Stimulated activated CD8-positive, alpha-beta memory T cell treated with anti-CD3 and anti-CD28 coated beads, Interleukin-15, amount 100 ng/mL, for 4 hours (primary cell): ENCODE measurements at places on chromosomes 11 and 22.

DNA sequence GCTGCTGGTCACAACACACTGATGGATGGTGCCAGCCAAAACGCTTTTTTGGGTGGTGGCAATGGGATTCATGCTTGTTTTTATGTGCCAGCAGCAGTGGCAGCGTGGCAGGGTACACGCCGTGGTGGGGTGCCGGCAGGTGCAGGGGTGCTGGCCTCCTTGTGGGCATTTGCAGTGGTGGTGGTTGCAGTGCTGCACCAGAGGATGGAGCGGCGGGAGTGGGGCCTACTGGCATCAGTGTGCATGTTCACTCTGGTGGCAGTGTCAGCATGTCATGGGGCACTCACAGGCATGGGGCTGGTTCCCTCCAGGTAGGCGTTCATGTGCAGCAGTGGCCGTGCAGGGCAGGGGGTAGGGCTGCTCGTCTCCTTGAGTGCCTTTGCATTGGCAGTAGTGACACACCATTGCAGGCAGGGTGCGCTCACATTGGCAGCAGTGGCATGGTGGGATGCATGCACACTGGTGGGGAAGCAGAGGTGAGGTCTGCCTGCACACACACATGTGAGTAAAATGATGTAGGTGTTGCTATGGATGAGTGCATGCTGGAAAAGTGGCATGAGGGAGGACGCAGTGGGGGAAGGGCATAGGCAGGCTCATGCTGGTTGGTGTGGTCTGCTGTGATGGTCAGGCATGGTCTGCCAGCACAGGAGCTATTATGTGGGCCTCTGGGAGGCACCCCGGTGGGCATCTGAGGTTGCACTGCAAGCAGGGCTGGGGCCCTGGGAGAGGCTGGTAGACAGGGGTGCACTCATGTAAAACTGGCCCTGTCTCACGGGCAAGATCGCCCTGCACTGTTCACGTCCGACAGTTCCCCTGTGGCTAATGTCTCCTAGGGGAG, 29.9 kb downstream of the CCDC15 start:
- DNase-seq, result no peak

- DNase-seq, result no peak
Observed at GRCh38 chr22:42919199-42919598, 62.1 kb upstream of the ARFGAP3 start.

GRCh38 chr11:43589601-43590250, 90.8 kb upstream of the HSD17B12 start:
- DNase-seq, result no peak

DNA sequence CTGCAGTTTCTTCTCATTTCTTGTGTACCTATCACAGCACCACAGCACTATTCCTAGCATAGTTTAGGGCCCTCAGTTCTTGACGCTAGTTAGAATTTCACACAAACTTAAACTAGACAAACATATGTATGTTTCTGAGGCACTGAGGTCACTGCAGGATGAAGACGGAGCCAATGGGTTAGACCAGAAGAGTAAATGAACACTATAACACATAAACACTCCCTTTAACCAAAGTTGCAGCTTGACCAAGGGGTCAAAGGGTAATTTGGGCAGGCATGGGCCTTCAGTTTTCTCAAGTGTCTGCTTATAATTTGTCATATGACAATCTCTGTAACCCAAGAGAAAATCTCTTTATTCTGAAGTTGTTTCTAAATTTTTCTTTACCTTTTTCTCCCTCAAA, 12.9 kb upstream of the HBE1 start:
- no peak for DNase-seq

DNA sequence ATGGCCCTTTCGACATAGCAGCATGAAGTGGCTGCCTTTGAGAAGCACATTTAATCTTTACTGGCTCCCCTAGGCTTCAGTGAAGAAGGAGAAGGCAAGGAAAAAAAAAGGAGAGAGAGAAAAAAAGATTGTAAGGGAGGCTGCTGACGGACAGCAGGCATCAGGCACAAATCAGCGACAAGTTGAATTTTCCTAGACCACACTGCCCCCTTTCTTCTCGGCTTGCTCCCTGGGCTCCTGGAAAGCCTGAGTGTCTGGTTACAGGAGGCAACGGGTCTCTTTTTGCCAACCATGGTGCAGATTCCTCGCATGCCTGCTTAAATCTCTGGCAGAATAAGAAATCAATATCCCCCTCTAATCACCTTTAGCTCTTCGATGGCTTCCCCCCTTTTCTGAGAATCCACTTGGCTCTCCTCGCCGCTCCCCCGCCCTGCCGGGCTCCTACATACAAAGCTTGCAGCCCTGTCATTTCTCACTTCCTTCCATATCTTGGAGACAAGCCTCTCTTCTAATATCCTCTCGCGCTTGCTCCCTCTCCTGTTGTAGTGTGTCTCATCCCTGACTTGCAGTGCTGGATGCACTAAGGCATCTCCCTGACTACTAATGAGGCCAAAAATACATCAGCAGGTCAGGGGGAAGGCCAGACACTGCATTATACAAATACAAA, 14.3 kb downstream of the BLID start:
- no peak for DNase-seq

- no peak for DNase-seq
Observed at GRCh38 chr22:36455571-36456463, 25.6 kb downstream of the TXN2 start.

DNA sequence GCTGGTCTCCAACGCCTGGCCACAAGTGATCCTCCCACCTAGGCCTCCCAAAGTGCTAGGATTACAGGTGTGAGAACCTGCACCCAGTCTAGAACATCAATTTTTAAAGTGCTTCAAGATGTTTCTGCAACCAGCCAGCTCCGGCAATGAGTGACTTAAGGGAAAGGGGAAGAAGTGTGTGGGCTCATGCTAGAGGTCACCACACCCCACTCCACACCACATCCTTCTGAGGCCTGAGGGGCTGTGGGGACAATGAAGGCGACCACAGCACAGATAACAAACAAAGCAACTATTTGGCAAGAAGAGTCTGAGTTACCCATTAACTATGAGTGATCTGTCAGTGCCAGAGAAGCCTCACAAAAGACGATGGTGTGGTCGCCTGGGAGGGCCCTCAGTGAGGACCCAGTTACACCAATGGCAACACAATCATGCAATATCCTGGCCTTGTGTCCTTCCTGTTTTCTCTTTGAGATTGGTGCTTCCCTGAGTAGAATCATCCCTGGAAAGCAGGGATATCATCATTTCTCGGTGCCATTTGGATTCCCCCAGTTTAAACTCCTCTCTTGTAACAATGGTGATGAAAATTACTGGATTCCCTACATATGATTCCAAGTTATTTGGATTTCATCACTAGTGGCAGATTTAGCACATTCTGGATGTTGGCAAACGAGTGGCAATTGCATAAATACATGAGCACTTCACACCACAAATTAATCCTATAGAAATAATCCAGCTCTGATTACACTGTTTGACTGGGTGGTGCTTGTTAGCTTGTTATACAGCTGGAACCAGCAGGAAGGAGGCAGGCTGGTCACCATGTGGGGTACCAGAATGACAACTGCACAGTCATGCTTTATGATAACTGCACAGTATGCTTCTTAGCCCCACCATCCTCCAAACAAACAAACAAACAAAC, 18.4 kb downstream of the ABTB2 start:
- DNase-seq, result no peak

DNA sequence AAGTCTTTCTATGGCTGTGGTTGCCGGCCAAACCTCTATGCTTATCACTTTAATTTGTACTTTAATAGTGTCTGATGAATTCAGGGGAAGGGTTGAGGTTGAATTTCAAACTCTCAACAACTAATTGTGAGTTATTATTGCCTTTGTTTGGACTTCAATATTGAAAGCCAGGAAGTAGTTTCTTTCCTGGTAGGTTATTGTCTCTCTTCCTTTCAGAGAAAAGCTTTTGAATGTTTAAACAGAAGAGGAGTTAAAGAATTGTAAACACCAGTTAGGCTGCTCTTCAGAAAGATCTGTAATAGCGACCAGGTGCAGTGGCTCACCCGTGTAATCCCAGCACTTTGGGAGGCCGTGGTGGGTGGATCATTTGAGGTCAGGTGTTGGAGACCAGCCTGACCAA, 22.2 kb downstream of the NNMT start:
- no peak for DNase-seq

GRCh38 chr11:45756384-45757010, 48.5 kb upstream of the SLC35C1 start:
- DNase-seq, result no peak

DNA sequence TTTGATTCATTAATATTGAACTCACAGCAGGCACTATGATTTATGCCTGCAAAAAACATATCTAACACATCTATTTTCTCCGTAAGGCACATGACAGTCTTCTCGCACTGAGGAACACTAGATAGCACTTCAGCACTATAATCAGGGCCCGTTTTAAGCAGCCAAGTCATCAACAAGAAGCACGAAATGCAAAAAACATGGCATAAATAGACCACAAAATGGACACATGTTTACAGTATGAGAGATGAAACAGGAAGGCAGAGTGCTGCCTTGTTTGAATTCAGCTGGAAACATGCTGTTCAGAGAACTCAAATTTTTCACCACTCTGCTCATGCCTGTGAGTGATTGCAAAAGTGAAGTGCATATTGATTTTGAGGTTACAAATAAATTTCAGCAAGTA, 205.8 kb upstream of the PDGFD start:
- DNase-seq, result no peak

GRCh38 chr11:119355091-119355843, 8.8 kb upstream of the MFRP start:
- no peak for DNase-seq

DNA sequence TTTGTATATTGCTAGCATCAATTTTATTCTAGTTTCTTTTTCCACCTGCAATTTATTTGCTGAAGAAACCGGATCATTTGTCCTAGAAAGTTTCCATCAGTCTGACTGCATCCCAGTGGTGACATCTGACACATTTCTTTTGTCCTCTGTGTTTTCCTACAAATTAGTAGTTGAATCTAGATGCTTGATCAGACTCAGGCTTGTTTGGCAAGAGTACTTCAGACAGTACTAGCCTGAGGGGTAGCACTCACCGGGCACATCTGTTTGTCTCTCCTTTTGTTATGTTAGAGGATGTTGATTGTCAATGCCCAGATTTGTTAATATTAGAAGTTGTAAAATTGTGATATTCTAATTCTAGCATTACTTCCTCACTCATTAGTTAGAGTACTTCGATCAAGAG, 204.8 kb downstream of the SWAP70 start:
- DNase-seq, result no peak

GRCh38 chr11:36240173-36240572, 49.1 kb downstream of the COMMD9 start:
- DNase-seq, result no peak

- DNase-seq, result no peak
Observed at GRCh38 chr11:88313441-88313840, 24.1 kb downstream of the CTSC start.
